Stimulated activated CD4-positive, alpha-beta T cell treated with anti-CD3 and anti-CD28 coated beads, TNF-alpha, amount 100 ng/mL, for 1 hour (primary cell): ENCODE measurements at places on chromosomes 3 and 15.

GRCh38 chr15:78023865-78024518 lies 53.5 kb downstream of the TBC1D2B start:
- DNase-seq: no peak

- DNase-seq: no peak
Measured at GRCh38 chr3:149542375-149543312, 68.1 kb downstream of the TM4SF4 start.

- DNase-seq: no peak
Measured at GRCh38 chr3:9293076-9293475, 43.6 kb upstream of the SRGAP3 start.

GRCh38 chr3:174583396-174583795 lies 275.7 kb upstream of the NAALADL2 start:
- no peak for DNase-seq

- DNase-seq: no peak
Measured at GRCh38 chr3:131903988-131904415, 130.8 kb downstream of the CPNE4 start.

GRCh38 chr3:194224471-194225417 lies 88.8 kb downstream of the HES1 start:
- DNase-seq: no peak

DNA sequence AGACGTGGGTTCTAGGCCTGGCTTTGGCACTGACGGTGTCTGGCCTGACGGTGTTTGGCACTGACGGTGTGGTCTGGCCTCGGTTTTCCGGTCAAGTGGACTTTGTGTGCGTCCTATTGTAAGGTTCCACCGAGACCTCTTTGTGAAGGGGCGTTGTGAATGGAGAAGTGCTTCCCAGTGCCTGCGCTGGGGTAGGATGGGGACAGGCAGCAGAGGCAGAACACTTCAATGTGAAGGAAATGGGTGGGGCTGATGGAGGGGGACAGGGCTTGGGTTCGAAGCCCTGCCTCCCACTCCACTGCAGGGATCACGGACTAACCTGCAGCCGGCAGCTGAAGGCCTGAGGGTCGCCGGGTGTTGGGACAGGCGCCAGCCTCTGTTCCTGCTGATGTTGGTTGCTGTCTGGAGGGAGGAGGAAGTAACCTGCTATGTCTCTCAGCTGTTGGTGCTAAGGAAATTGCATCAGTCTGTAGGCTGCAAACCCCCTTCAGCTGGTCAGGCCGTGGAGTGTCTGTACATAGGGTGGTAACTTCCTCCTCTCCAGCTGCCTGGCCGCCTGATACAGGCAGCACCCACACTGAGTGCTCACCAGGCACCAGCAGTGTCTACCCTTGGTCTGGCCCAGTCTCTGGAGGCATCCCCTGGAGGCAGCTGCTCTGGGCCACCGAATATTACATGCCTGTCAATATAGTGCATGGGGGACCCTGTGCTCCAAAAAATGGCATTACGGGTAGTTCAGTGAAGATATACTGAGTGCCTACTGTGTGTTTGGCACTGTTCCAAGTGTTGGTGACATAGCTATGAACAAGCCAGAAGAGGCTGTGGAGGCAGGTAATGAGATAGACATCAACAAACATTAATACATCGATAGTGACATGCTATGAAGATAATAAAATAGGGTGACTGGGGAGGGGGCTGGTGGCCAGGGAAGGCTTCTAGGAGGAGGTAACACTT lies 1.1 kb downstream of the TM6SF1 start:
- DNase-seq: no peak

GRCh38 chr3:111802163-111802625 lies 56.9 kb upstream of the PHLDB2 start:
- no peak for DNase-seq

- DNase-seq: no peak
Measured at GRCh38 chr3:107431246-107432012, 54.2 kb downstream of the CCDC54 start.

DNA sequence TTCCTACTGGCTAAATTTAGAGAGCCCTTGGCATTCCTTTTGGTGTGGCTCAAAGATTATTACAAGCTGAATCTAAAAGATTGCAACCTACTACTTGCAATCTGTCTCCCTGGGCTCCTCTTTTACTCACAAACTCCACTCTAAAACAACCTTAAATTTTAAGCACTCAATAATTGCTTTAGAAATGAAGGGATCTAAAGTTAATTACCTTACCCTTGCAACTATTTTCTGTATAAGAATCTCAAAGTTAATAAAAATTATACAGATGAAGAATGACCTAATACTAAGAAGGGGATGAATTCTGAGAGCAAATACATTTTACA lies 60.2 kb downstream of the ESYT3 start:
- no peak for DNase-seq

DNA sequence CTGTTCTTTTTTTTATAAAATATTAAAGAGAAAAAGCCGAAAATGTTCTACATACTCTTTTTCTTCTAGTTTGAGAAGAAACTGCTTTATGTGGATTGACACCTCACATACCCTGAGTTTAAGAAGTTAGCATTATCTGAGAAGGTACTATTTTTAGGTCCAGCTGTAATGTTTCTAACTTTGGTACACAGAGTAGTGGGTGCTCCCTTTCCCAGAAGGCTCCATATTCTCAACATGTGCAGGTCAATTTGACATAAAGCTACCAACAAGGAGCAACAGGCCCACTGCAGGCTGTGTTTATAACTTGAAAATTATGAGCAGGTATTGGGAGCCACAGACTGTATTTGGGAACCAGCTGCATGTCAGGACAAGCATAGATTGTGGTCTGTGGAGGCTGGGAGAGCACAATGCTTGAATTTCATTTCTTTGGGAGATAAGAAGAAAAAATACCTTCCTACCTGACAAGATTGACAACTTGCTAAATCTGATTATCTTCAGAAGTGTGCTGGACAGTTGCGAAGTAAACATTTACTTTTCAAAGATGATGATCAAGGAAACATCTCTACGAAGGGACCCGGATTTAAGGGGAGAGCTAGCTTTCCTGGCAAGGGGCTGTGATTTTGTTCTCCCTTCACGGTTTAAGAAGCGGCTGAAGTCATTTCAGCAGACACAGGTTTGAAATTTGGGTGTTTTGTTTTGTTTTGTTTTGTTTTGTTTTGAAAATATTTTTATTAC lies 57.2 kb downstream of the PPP2R3A start:
- no peak for DNase-seq

- DNase-seq: no peak
Measured at GRCh38 chr3:127102188-127102520, 90.8 kb upstream of the PRR23E start.

DNA sequence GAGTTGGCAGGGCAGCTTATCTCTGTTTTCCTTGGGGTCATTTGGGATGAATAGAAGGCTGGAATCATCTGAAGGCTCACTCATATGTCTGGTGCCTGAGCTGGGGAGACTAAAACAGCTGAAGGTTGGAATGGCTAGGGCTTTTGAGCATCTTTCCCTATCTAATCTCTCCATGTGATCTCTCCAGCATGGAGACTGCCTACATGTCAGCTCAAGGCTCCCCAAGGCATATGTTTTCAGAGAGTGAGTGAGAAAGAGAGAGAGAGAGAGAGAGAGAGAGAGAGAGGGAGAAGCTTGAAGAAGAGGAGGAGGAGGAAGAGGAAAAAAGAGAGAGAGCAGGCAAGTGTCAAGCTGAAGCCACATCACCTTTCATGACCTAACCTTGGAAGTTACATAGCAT lies 143.4 kb downstream of the EBLN2 start:
- DNase-seq: no peak

GRCh38 chr15:62517541-62517940 lies 352.5 kb upstream of the C2CD4B start:
- DNase-seq: no peak

DNA sequence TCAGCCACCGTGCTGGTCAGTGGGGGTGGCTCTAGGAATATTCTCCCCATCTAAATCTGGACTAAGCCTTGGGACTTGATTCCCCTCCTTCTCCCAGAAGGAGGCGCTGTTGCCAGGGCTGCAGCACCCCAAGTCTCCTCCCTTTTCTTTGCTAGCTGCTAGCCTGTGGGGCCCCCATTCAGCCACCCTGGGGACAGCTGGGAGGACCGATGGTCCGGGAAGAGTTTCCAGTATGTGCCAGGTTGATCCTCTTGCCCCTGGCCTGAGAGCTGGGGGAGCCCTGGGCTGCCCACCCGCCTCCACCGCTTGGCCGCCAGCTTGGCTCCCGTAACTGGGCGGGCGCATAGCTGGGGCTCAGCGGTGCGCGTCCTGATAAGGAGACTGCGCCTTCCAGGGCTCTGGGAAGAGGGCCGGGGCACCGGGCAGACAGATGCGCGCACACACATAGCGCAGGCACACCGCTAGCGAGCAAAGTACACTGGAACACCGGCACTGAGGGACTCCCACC lies 4.2 kb downstream of the SMAD6 start:
- DNase-seq: no peak

DNA sequence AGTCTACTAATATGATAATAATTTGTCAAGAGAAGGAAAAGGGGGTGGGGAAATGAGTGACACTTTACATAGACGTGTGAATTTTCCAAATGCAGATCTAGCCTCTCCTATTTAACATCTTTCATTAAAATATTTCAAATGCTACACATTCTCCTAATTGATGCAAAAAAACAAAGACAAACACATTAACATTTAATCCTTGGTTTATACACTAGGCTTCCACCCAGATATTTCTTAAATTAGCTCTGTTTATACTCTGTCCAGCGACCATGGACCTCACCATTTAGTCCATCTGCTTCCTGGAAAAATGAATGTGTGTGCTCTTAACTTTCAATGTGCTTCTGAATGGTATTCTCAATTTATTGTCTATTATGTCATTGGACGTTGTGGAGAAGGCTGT lies 409.9 kb downstream of the LSAMP start:
- DNase-seq: no peak

- DNase-seq: no peak
Measured at GRCh38 chr3:52986049-52986448, 59.8 kb downstream of the SFMBT1 start.

DNA sequence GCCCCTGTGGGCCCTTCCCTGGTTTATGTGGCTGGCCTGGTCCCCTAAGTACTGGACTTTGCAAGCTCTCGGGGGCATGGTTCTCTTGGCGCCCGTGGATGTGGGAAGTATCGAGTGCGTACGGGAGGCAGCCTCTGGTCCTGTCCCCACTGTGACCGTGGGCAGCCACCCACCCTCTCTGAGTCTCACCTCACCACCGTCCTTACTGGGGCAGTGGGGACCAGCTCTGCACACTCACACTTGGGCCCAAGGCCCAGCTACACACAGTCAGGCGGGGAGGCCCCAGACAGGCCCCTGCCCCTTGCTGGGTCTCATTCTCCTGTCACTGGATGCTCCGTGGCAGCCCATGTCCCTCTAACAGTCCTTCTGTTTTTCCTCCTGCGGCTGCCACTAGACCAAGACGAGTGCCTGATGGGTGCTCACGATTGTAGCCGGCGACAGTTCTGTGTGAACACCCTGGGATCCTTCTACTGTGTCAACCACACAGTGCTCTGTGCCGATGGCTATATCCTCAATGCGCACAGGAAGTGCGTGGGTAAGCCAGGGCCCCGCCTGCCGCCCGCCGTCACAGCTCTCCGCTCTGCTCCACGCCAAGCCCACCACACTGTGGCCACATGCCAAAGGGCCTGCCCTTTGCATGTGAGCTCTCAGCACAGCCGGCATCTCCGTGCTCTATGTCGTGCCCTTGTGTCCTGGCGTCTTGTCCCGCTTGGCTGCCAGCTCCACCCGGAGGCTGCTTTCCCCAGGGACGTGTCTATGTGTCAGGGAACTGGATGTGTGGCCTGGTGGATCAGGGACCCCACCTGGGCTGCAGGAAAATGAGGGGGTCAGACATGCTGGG lies 72.7 kb downstream of the FBLN2 start:
- DNase-seq: peak; percentile 3

- no peak for DNase-seq
Measured at GRCh38 chr3:103672346-103672745, 1237.5 kb downstream of the ZPLD1 start.

- DNase-seq: no peak
Measured at GRCh38 chr3:4139462-4140140, 163.6 kb upstream of the SETMAR start.

GRCh38 chr15:61031532-61031931 lies 197.6 kb downstream of the RORA start:
- DNase-seq: no peak

DNA sequence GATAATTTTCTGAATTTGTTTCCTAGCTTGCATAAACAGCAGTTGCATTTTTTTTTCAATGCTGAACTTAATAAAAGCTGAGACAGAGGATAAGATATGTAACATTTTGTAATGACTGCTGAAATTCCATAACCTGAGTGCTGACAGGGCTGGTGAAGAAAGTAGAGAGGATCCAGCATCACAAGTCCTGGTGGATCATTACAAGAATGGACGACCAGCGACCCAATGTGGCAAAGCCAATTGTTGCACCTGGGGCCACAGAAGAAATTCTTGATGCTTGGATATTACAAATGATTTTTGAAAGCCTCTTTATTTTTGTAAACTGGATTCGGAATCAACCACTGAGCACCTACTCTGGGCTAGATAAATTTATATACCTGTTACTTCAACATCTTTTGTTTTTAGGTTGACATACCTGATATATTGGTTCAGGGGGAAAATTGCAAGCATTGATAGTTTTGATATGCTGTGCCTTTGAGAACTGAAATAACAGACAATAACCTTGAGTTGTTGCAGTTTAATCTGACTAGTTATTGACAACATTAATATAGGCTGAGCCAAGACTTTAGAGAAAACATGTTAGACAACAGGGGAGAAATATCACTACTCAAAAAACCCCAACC lies 3.9 kb upstream of the ACTL6A start:
- no peak for DNase-seq

DNA sequence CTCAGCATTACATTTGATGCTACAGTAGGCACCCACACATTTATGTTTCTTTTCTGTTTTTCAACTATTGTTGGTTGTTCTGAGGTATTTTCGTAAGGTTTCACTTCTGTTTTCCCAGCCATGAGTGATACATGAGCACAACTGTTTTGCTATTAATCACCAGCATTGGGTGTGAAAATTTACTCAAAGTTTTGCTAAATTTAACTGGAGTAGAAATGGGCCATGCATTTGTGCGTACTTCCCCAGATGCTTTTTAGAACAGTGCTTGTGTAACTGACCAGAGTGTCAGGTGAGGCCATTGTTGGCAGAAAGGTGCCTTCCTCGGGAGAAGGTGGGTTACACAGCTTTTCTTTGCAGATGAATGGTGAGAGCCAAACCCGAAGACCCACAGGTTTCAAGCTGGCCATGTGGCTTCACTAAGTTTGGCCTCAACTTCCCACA lies 70.4 kb downstream of the ST6GAL1 start:
- DNase-seq: no peak

- DNase-seq: no peak
Measured at GRCh38 chr15:60083318-60083717, 79.2 kb downstream of the FOXB1 start.

DNA sequence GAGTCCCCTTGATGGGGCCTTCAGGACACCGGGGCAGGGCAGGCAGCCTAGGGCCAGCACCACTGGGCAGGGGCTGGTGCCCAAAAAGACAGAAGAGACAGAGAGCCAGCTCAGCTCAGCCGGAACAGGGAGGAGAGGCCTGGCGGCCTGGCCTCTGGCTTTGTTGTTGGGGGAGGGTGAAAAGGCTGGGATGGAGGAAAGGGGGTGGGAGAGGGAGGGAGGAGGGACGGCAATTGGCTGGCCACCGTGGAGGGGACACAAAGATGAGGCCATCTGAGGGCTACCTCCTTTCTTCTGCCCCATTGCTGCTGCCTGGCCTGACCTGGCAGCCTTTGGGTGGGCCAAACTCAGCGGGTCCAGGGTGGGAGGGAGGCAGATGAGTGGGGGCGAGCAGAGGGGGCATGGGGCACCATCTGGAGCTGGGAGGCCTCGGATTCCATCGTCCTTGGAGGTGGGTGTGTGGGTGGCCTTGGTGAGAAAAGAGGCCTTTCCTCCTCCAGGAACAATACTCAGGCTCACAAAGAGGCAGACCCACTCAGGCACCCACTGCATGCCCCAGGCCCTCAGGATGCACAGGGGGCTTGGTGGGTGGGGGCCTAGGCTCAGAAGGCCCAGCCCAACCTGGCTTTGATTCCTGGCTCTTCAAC lies 9.3 kb downstream of the EFCC1 start:
- no peak for DNase-seq
